ENCODE measurements at places on chromosomes 12 and 14.

DNA sequence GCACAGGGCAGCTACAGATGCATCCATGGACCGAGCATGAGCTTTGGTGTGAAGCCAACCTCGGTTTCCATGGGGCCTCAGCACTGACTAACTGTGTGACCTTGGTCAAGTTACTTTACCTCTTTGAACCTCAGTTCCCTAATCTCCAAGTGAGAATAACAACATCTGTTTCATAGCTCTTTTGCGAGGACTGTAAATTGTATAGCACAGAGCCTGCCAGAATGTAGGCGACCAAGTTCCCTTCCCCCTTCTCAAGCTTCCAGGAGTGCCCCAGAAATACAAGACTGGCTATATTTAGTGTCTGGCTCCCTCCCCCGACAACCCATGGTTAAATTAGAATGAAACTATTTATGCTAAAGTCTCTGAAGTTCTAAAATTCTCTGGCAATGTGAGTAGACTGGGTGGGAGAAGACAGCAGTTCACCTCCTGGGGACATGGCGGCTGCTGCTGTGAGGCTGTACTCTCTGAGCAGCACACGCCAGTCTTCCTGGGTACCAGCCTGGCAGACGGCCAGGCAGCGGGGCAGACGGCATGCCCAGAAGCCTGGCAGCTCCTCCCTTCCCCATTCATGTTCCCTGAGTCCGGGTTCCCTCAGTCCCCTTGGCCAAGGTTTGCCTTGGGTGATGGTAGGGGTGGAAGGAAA lies 22.0 kb upstream of the TMED10 start:
- no peak for DNase-seq

GRCh38 chr14:68337279-68337678 lies 455.6 kb downstream of the ZFP36L1 start:
- no peak for DNase-seq

- no peak for DNase-seq
Observed at GRCh38 chr14:21860172-21860571, 186.6 kb upstream of the OR4E1 start.

DNA sequence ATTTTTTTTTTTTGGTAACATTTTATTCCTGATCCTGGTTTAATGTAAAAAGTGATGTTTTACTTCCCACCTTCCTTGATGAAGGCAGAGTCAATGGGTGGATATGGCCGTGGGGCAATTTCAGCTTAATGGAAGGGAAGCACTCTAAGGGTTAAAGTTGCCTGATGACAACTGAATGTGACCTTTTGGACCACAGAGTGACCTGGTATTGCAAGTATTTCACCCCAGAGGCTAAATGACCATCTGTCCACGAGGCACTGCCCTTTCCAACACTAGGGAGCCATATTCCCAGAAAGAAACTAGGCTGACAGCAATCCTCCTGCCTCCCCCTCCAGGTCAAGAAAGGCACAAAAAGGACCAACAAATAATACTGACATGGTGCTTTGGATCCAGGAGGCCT lies 4.8 kb downstream of the CCDC177 start:
- DNase-seq = no peak

GRCh38 chr12:115984616-115985015 lies 292.9 kb downstream of the MED13L start:
- DNase-seq = no peak
